ENCODE measurements at places on chromosomes 1 and 21.

GRCh38 chr1:175678471-175678870 lies 64.9 kb downstream of the TNR start:
- DNase-seq = no peak

DNA sequence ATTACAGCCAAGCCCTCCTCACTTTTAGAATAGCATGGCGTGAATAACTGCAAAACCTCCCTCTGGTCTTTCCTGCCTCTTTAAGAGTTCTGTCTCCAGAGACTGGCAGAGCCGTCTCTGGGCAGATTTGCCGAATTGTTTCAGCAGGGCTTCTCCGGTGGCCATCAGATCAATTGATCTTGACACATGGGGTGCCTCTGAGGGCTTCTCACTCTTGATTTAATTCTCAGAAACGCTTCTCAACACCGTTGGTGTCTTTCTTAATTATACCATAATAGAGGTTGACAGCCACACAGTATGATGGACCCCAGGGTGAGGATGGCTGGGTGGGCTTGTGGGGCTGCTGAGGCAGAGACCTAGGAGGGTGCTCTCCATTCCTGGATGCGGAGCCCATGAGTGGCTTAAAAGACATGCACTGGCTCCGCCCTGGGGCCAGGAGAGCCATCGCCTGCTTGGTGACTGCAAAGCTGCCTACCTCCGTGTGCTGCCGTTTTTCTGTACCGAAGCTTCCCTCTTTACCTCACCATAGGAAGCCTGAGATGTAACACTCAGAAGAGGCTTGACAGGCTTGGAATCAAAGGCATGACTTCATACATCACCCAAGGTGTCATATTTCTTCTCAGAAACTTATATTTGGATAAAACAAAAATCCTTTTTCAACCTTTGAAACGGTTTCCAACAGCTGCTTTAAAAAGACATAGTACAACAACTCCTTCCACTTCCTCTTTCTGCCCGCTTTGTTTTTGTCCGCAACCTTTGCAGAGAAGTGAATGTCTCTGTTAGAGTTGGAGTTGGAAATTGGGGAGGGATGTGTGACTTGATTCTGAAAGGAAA lies 82.9 kb downstream of the GALNT2 start:
- DNase-seq = no peak

DNA sequence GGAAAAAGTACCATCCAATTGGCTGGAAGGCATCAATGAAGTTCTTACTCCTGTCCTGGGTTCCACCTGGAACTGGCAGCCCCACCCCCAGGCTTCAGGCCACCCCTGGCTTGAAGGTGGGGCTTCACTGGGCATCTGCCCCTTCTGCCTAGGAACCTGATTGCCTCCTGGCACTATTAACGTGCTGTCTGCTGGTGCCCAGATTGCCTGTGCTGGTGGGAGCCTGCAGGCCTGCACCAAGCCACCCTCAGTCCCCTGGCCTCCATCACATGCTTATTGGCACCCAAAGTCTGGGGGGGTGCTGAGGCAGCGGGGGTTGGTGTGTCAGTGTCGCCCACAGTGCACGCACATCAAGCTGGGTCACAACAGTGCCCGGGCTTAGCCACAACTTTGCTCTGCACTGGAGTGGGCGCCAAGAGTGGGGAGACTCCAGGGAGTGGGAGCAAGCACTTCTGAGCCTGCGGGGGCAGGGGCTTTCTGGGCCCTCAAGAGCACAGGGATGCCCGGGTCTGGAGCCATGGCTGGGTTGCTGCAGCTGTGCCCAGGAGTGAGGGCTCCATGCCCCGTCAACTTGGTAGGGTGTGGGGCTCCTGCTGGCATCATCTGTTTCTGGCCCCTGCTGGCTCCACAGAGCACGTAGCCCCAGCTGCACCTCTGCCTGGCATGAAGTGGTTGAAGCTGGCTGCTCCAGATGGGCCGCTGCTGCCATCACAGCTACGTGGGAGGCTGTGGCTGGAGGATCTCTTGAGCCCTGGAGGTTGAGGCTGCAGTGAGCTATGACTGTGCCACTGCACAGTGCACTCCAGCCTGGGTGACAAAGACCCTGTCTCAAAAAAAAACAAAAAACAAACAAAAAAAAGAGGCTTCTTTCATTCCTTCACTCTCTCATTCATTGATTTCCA lies 4.1 kb upstream of the LSM10 start:
- no peak for DNase-seq

DNA sequence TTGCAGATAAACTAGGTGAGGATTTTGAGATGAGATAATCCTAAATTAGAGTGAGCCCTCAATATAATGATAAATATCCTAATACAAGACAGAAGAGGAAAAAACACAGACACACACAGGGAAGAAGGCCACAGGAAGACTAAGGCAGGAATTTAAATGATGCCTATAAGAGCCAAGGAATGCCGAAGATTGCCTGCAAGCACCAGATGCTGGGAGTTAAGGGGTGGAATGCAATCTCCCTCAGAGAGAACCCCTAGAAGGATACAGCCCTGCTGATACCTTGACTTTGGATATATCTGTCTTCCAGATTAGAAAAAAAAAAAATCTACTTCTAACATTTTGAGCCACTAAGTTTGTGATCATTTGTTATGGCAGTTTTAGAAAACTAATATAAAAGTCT lies 299.7 kb upstream of the PRMT6 start:
- no peak for DNase-seq

DNA sequence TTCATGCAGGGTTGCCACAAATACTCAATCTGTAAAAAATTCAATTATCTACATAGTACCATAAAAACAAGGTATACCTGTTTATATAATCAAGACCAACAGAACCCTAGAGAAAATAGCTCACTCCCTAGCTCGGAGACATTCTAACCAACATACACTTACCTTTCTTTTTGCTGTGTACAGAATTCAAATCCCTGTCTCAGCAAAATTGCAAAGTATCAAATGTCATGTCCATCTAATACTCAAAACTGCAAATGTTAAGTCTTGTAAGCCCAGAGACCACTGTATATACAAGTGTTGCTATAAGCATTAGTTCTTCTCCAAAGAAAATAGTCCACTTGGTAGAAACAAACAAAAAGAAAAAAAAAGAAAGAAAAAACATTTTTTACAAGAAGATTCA lies 16.2 kb upstream of the SELE start:
- DNase-seq = no peak

DNA sequence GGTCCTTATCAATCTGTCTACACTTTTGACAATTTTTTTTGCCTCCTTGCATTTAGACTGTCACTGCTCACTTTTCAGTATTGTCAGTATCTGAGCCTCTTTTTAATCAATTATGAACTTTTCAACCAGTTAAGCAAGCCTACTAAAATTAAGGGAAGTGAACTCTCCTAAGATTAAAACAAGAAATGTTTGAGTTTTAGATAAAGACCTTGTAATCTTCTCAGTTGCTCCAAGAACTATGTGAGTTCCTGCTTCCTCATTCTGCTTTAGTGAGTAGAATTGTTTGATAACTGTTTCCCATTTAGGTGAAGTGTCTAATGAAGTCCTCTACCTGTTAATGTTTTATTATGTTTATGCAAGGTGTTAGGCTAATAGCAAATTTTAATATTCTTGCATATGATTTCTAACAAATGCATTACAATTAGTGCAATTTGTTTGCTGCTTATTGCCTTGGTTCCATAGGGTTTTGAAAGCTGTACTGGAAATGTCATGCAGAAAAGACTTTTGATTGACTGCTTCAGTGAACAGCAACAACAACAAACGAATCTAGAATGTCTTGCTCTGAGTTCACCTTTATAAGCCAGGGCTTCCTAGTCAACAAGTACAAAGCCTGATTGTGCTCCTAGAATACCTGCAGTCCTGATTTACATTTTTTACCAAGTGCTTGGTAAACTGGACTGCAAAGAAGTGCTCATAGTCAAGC lies 40.9 kb downstream of the PLA2G4A start:
- DNase-seq = no peak

DNA sequence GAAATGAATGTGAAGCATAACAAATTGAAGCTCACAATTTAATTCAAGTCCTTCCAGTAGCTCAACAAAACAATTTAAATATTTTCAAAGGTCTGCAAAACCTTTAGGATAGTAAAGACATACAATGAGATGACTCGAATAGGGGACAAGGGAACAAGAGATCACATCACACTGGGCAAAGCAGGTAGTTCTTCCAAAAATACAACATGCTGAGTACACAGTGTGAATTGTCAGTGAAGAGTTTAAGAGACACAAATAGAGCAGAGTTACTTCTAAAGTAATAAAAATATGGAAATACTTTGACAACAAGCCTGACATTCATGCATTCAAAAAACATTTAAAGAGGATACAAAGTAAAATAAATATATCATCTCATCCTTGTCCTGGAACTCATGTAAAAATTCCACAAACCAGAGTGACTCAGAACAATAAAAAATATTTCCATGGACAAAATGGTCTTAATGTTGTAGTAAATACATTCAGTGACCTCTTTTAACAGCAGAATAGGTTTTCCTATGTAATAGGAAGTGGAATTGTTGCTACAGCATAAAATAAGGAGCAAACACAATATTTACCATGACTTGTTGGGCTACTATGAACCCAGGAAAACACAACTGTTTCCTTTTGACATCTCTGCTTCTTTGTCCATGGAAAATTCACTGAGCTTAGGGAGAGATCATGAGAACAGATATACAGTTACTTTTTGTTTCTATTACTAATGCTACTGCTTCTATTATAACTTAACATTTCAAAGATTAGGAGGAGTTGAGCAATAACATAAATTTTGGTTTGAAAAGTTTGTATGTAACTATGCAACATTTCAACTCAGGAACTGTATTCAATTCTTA lies 83.7 kb upstream of the BCL10 start:
- DNase-seq = no peak
